ENCODE measurements at places on chromosomes 6 and 20.

GRCh38 chr20:20953738-20954618 lies 152.2 kb downstream of the LINC00237 start:
- DNase-seq: no peak

- DNase-seq: peak; percentile 20
Measured at GRCh38 chr6:89148016-89148750, 2.3 kb downstream of the PM20D2 start.

DNA sequence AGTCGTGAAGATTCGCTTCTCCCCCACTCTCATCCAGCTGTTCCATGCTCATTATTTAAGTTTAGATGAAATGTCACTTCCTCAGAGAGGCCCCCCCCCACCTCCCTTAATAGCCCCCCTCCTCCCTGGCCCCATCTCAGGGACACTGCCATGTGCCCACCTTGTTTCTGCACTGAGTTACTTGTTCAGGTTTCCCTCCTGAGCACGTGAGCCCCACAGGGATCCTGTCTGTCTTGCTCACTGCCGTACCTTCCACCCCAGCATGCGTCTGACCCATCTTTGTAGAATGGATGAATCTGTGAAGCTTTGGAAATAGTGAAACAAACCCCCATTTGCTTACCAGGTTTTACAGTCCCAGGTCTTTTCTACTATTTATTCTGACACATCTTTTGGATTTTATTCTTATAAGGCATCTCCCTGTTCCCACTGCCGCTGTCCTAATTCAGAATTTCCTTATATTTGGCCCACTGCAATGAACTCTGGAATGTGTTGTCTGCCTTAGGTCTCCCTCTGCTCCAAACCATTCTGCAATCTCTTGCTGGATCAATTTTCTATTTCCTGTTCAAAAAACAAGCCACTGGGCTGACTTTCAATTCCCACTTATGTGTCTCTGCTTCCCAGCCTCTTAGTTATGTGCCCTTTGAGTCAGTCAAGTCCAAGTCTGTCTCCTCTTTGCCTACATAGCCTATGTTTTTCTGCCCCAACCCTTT lies 136.5 kb upstream of the ECI2 start:
- no peak for DNase-seq

GRCh38 chr20:20452254-20452676 lies 84.4 kb downstream of the INSM1 start:
- peak; percentile 57 for DNase-seq

DNA sequence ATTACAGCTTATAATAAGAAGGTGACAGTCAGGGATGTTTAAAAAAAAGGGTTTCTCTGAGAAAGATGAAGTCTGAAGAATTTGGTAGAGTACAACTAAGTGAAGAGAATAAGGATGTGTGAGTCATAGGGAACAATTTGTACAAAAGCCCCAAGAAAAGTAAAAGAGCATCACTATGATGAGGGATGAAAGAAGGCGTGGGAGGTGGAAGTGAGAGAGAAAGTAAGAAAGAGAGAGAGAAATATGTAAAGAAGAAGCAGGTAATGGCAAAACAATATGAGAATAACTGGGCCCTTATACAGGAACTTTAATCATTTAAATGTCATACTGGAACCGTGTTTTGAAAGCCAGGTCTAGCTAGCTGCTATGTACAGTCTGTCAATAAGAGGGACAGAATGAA lies 179.4 kb downstream of the ASCC3 start:
- DNase-seq: peak; percentile 43

GRCh38 chr6:139187489-139187888 lies 52.6 kb downstream of the HECA start:
- no peak for DNase-seq

GRCh38 chr6:159701413-159701999 lies 8.5 kb upstream of the SOD2 start:
- peak; percentile 95 for DNase-seq

DNA sequence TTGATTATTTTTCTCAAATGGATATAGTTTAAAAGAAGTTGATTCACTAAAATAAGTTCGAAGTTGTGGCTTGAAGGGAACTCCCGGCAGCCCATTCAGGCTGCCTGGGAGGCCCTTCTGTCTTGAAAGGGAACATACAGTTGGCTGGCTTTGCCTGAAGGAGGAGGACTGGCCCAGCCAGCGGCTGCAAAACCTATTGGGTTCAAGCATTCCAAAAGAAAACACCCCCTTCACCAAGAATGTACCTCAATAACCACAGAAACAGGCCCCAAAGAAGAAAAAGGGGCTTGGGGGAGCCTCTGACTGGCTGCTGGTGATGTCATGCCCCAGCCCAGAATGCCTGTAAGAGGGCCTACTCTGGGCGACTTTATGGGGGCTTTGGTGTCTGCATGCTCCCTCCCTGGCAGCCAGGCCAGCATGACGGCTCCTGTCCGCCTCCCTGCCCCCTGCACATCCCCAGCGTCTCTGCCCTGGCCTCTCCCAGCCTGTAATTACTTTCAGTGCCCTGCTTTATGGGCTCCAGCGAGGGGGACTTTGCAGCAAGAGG lies 36.5 kb downstream of the MAFB start:
- no peak for DNase-seq

DNA sequence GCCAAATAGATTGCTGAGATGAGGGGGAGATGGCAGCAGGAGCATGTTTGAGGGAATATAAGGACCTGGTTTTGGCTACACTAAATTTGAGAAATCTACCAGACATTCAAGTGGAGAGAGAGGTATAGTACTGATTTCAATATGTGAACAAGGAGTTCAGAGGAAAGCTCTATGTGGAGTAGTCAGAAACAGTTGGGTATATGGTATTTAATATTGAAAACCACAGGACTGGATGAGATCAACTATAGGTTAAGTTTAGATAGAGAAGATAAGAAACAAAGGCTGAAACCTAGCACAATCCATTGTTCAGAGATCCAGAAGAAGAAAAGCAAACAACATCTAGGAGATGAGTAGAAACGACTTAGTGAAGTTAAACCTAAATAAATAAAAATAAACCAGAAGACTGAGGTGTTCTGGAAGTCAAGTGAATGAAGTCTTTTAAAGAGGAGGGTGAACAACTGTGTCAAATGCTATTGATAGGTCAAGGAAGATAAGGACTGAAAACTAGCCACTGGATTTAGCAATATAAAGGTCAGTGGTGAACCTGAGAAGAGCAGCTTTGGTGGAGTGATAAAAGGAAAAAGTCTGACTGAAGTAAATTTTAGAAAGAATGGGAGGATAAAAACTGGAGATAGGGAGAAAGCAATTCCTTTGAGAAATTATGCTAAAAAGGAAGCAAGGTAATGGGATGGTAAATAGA lies 121.2 kb upstream of the RUNX2 start:
- no peak for DNase-seq

DNA sequence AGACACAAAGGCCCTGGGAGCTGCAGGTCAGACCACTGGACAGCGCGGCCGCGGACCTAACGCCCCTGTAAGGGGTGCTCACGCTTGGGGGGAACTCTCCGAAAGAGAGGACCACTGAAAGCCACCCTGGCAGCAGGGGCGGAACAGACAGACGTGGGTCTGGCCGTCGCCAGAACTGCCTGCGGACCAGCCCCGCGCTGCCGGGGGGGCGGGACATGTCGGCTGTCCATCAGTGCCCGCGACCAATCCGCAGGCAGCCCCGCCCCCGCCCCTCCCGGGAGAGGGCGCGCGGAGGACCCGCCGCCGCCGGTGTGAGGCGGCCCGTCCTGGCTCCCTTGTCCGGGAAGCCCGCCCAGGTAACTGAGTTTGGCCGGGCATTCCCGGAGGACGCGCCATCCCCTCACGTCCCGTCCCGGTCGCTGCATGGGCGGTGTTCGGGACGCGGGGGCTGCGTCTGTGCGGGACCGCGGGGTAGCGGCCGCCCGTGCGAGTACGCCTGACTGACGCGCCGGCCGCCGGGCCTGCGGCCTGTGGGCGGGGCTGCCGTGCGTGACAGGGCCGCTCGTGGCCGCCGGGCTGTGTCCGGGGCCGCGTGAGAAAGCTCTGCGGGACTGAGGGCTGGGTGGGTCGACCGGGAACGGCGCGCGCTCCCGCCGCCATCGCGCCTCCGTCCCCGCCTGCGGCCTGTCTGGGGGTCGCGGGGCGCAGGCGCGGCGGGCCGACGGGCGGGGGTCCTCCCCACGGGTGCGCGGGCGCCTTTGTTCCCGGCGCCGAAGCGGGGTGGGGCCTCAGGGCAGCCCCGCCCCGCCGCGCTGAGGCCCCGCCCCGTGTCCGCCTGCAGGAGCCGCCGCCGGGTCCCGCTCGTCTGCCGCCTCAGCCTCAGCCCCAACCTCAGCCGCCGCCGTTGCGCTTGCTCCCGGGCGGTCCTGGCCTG lies at the start of gene PLCG1:
PLCG1 (plus strand) TSS at position 864 of the 934 bp plus-strand sequence. CDS start 99 bp downstream, outside the sequence.
- DNase-seq: peak; percentile 75

GRCh38 chr6:25866011-25866410 lies 8.0 kb downstream of the SLC17A3 start:
- no peak for DNase-seq

DNA sequence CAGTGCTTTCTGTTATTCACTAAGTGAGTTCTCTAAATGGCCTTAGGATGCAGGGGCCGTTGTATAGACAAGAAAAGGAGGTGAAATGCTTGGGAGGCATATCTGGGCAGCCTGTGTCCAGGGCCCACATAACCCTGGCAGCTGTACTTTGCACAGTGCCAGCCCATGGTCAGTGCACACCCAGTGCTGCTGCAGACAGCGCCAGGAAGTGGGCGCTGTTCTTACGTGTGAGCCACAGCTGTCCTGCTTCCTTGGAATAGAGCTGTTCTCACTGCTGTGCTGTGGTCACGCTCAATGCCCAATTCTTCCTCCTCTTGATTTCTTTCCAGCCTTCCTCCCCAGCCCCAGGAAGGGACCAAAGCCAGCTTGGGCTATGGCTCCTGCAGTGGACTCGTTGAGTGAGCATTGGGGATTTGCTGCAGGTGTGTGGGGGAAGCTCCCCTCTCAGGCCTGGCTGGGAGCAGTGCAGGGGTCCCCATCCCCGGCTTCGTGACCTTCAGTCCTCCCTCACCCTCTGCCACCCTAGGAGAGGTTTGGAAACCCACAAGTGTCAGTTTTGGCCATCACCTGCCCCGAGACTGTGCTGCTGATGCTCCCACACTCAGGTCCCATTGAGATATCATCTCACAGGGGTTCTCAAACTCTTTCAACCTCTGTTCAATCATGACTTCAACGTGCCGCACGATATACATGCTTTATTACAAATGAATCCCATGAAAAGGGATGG lies 246.8 kb upstream of the EXOC2 start:
- no peak for DNase-seq

DNA sequence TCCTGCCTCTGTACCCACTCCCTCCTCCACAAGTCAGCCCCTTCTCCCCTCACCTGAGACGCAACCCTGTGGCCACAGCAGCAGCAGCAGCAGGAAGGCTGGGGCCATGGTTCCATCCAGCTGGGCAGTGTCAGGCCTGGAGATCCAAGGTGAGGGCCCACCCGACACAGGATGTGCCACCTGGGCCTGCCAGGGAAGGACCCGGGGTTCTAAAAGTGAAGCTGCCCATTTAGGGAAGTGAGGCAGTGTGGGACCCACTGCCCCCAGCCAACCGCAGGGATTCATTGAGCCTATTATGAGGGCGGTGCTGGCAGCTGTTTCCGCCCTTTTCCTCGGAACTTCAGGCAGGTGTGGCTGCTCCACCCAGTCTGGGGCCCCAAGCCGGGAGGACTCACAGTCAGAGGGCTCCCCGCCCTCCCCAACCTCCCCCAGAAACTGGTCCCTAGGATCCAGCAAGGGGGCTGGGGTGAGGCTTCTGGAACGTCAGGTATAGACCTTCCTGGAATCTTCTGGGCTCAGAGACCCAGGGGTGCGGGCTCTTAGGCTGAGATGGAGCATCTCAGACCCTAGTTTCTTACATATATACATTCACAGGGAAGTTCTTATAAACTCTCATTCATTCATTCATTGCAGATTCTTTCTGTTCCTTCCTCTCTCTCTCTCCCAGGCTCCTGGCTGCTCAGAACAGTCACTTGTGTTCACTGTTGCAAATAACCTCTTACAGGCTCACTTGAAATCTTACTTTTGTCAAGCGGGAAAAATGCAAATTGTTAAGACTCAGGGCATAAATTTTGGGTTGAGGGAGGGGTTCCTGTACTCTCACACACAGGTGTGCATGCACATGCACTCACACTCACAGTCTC lies at the start of gene TREML2:
TREML2 (minus strand) TSS at position 249 of the 863 bp plus-strand sequence; CDS start at position 108, 141 bp downstream.
- no peak for DNase-seq

- DNase-seq: peak; percentile 69
Measured at GRCh38 chr20:19977373-19977770, 39.8 kb upstream of the NAA20 start.

GRCh38 chr20:56158489-56158888 lies 90.0 kb upstream of the MC3R start:
- DNase-seq: no peak

GRCh38 chr20:30168800-30169138 lies 1088.7 kb upstream of the DEFB115 start:
- DNase-seq: no peak

GRCh38 chr20:61704661-61705060 lies 361.0 kb downstream of the TAF4 start:
- no peak for DNase-seq

DNA sequence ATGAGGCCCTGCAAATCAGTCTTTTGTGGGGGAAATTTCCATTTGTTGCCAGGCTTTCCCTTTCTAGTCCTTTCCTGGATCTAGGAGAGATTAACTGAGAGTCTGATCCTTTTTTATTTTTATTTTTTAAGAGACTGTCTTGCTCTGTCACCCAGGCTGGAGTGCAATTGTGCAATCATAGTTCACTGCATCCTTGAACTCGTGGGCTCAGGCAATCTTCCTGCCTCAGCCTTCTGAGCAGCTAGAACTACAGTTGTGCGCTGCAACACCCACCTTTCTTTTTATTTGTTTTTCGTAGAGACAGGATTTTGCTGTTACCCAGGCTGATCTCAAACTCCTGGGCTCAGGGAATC lies 22.9 kb downstream of the OR2B2 start:
- no peak for DNase-seq

GRCh38 chr6:29762781-29763214 lies 39.6 kb downstream of the HLA-F start:
- DNase-seq: no peak

GRCh38 chr6:159313018-159313417 lies 143.8 kb downstream of the FNDC1 start:
- no peak for DNase-seq

GRCh38 chr6:30777155-30777485 lies 32.8 kb upstream of the IER3 start:
- DNase-seq: no peak

- DNase-seq: peak; percentile 14
Measured at GRCh38 chr6:36735110-36736071, 37.8 kb downstream of the RAB44 start.

- no peak for DNase-seq
Measured at GRCh38 chr6:106452628-106453027, 92.1 kb downstream of the CRYBG1 start.

- no peak for DNase-seq
Measured at GRCh38 chr20:36210436-36211021, 25.7 kb upstream of the AAR2 start.

DNA sequence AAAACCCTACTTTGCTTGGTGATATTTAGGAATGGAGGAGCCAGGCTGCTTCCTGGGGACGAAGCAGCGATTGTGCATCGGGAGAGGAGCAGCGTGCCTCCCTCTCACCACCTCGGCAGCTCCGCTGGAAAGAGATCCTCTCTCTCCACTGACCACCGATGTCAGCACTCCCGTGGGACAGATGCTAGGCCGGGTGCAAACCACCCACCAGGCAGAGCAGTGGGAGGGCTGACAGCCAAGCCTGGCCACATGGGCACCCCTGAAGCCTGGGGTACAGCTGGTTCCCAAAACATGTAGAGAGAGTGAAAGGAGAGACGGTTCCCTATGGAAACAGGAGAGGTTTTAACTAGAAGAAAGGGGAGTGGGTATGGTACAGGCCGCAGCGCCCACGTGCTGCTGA lies 220.0 kb downstream of the ANKRD60 start:
- DNase-seq: no peak

GRCh38 chr6:5695260-5696245 lies 311.2 kb downstream of the NRN1 start:
- peak; percentile 85 for DNase-seq
